ENCODE measurements at places on chromosomes 1 and 21. TPM values are rescaled to one million over a fixed set of nuclear protein-coding genes. Genes with fewer than 3 reads are reported as not detected.
A peak's percentile ranks its signal among the peaks of the same experiment; 100 is the strongest.

DNA sequence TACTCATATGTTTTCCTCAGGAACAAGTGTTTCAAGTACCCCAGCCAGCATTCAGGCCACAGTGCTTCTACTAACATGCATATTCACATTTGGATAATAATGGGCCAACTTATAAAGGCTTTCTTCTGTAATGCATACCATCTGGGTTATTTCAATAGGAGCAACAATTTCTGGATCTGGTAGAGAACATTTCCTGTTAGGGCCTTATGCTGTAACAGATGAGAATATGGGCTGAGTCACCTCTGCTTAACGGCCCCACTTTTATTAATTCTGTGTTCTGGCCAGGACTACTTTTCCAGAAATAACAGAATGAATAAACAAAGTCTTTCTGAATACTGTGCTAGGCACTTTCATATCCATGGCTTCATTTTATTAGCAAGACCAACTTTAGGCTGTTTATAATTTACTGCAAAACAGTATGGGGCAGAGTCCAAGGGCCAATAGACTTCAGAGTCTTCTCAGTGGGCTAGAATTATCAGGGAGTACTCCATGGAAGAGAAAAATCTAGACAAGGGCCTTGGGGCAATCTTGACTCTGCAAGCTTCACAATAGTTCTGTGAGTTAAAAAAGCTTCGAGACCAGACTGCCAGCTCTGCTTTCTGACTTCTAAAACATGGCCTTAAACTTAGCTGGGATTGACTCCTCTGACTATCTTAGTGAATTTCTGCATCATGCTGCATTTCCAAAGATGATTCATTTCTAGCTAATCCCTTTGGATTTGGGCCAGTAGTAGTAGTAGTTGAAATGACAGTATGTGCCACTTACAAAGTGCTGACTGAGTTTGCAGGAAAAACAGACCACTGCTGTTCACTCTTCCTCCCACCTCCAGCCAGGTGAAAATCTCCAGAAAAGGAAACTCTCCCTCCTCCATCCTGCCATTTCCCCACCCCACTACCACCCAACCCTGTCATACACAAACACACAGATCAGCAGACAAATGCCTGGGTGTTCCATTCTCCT is 8.2 kb upstream of the SSX2IP start:
- DNase-seq = peak; percentile 97

- peak; percentile 53 for DNase-seq
Observed at GRCh38 chr21:39518055-39518846, 66.5 kb downstream of the SH3BGR start.

OR14K1 gene
- not detected for total RNA-seq

SEMA4A gene
- total RNA-seq = 1.1 TPM

GRCh38 chr1:175794586-175794985 is 51.2 kb upstream of the TNR start:
- DNase-seq = no peak

DNA sequence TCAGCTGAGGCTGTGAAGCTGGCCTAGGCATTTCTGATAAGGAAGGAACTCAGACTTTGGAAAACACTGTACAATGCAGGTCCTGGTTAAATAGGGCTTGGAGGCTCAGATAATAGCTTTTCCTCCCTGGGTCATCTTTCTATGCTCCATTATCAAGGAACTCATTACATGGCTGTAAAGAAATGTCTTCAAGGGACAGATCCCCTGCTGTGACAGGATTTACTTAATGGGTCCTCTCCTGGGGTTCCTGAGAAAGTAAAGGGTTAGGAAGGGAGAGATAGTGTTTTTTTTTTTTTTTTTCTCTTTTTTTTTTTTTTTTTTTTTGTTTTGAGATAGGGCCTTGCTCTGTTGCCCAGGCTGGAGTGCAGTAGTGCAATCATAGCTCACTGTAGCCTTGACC is 14.1 kb upstream of the SVBP start:
- DNase-seq = no peak

SAMD13 gene
- 0.51 TPM for total RNA-seq

CCDC27 gene
- total RNA-seq = not detected

OR6K3 gene
- not detected for total RNA-seq

OR2L3 gene
- not detected for total RNA-seq

GRCh38 chr1:172932981-172933380 is 117.8 kb downstream of the TNFSF18 start:
- DNase-seq = no peak

CRNN gene
- not detected for total RNA-seq

GRCh38 chr1:42002220-42002619 is 83.5 kb upstream of the HIVEP3 start:
- DNase-seq = no peak

GRCh38 chr1:194473766-194474165 is 1287.4 kb upstream of the B3GALT2 start:
- no peak for DNase-seq

GRCh38 chr1:41013796-41014195 is 7.7 kb downstream of the SLFNL1 start:
- DNase-seq = no peak

DNA sequence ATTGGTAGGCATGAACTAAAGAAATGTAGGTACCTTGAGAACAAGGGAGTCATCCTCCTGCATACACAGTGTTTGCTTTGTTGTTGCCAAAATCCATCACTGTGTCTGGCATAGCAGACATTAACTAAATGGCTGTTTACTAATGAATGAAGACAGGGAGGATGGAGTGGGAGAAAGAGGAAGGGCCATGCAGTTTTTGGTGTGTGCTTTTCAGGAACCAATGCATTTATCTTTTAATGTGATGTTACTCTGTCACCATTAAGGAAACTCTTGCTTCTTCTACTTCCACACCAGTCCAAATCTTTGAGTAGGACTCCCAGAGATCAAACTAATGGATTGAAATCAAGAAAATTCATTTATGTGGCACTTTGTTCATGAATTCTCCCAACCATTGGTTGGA is 55.6 kb upstream of the DUSP10 start:
- DNase-seq = no peak

- DNase-seq = peak; percentile 54
Observed at GRCh38 chr1:75616436-75617433, 5.8 kb upstream of the SLC44A5 start.

DNA sequence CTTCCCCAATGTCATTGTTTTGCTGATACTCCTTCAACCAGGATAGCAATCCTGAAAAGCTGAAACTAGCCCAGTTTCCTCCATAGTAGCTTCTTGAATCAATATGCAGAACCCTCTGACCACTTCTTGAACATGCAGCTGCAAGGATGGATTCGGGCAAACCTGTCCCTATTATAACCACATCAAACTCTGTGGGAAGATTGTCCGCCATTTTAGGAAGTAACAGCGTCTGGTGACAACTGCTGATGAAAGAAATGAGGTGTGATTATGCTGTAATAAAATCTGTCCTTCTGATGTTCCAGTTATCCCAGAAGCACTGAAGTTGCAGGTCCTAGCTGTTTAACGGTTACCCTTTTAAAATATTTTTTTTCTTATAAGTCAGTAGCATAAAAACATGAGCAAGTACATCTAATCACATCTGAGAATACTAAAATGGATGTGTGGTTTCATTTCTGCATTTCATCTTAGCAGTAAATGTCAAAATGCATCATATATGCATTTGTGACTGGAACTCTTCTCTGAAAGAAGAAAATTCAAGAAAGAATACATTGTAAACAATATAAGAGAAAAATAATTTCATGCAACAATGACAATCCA is 4.5 kb downstream of the CHML start:
- DNase-seq = no peak

GRCh38 chr1:213921311-213921710 is 66.5 kb upstream of the PROX1 start:
- DNase-seq = no peak

- peak; percentile 8 for DNase-seq
Observed at GRCh38 chr1:47474278-47475193, 36.7 kb downstream of the FOXD2 start.

RORC gene
- total RNA-seq = not detected

GRCh38 chr21:14405225-14405624 is 22.3 kb upstream of the HSPA13 start:
- no peak for DNase-seq

HTR1D gene
- not detected for total RNA-seq

PRAMEF10 gene
- not detected for total RNA-seq

GRCh38 chr1:184283999-184284398 is 102.8 kb upstream of the C1orf21 start:
- peak; percentile 61 for DNase-seq

KCNA3 gene
- not detected for total RNA-seq

DNA sequence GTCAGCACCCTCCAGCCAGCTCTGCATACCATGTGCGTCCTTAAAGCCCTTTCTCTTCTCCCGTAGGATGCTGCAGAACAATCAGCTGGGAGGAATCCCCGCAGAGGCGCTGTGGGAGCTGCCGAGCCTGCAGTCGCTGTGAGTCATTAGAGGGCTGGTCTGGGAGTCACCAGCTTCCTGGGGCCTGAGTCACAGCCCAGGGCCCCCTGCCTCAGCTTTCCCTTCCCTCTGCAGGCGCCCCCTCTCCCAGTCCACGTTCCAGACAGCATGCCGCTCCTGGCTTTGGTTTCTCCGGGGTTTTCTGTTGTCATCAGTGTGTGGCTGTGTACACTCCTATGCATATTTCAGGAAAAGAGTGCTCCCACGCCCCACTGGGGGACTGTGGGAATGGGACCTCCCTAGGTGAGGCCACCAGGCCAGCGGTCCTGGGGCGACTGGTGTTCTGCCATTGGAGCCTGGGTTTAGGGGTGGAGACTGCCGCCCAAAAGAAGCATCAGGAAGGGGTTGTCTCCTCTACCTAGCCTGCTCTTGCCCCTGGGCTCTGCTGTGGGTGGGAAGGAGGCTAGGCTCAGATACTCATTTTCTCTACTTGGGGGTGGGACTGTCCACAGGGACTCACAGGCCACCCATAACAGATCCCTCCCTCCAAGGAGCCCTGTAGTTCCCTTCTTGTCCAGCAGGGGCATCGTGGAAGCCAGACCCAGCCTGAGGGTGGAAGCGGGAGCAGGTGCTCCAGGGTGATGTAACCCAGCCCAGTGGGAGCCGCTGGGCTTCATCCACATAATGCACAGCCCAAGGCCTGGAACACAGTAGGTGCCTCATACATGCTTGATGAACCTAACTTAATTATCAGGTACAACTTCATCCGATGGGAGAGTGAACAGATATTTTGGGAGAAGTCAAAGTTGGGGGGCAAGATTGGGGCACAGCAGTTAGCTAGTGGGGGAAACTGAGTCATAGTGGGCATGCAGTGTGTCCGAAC is 42.5 kb downstream of the LGR6 start:
- peak; percentile 98 for DNase-seq

DNA sequence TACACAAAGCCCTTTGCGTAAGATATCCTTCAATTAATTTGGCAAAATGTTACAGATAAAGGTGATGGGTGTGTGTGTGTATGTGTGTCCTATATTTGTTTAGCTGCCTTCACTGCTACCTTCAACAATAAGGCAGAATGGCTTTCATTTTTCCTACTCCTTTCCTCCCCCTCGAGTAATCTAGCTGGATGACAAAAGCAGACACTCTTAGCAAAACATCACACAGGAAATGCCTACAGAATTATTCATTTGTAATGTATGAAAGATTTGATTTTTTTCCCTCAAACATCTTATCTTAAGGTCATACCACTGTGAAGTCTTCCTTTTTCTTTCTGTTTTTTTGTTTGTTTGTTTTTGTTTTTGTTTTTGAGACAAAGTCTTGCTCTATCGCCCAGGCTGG is 10.6 kb downstream of the PTPN22 start:
- peak; percentile 84 for DNase-seq

RCC1 gene
- 27.0 TPM for total RNA-seq

DNA sequence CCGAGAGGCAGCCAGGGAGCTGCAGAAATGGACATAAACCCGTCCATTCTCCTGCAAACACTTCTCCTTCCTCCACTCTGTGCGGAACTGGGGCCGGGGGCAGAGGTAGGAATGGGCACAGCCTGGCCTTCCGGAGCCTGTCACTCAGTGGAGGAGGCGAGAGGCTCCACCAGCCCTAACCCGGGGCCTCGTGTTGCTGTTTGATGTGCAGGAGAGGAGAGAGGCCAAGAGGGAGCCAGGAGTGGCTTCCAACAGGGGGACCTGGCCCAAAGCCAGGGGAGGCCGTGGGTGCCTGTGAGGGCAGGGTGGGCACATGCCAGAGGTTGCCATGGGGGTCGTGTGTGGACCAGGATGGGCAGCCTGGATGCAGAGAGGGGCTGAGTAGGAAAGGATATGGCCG is 158.1 kb upstream of the ARHGEF16 start:
- no peak for DNase-seq

PGLYRP4 gene
- total RNA-seq = not detected

TAS1R3 gene
- total RNA-seq = not detected

DNA sequence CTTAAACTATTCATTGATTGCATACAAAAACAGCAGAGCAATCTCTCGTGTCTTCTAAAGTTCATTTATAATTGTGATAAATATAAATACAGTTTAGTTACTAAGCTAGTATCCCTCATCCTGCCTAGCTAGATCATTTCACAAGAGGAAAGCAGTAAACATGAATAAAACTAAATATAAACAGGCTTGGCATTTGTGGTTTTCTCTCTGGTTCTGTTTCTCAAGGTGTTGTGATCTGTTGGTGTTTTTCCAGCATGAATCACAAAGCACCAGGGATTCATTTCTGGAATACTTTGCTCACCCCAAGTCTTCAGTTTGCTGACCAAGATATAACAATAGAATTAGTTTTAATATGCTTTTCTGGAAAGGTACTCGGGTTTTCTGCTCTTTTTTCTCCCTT is 32.7 kb upstream of the GLIS1 start:
- peak; percentile 87 for DNase-seq

TRIM17 gene
- not detected for total RNA-seq

GRCh38 chr1:101013776-101014175 is 11.8 kb downstream of the DPH5 start:
- DNase-seq = no peak

DNA sequence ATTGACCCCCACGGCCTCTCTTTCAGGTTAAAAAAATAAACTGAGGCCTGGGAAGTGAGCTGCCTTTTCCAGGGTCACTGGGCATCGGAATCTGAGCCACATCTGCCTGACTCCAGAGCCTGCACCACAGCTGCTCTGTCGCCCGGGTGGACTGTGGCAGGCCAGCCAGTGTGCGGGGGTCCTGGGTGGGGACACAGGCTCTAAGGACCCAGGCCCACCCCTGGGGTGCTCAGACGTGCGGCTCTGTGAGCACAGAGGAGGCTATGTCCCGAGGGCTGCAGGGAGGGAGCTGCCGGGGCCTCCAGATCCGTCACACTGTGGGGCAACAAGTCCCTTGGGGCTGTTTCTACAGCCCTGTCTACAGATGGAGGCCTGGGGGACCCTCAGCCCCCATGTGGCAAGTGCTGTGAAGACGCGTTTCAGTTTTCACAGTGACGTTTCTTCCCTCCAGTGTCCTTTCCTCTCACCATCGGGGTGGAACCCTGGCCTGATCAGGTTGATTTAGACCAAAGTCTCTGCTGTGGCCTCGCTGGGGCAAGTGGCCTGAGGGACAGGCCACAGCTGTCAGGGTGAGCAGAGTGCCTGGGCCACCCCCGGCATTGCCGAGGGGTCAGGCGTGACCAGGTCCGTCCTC is 39.2 kb upstream of the ACTRT2 start:
- DNase-seq = no peak

GRCh38 chr1:53893999-53894636 is at the start of gene DIO1:
DIO1 (plus strand) TSS chr1:53894187; CDS start chr1:53894211, 24 bp downstream.
- DNase-seq = no peak

All from GM23248 (cell line).